Activated effector memory CD4-positive, alpha-beta T cell treated with Interleukin-2 at 50 U/mL for 16 hours (primary cell): ENCODE measurements at places on chromosomes 13 and 19.
A peak's percentile ranks its signal among the peaks of the same experiment; 100 is the strongest.

GRCh38 chr19:39157275-39157996 lies 31.9 kb downstream of the PAK4 start:
- no peak for DNase-seq

DNA sequence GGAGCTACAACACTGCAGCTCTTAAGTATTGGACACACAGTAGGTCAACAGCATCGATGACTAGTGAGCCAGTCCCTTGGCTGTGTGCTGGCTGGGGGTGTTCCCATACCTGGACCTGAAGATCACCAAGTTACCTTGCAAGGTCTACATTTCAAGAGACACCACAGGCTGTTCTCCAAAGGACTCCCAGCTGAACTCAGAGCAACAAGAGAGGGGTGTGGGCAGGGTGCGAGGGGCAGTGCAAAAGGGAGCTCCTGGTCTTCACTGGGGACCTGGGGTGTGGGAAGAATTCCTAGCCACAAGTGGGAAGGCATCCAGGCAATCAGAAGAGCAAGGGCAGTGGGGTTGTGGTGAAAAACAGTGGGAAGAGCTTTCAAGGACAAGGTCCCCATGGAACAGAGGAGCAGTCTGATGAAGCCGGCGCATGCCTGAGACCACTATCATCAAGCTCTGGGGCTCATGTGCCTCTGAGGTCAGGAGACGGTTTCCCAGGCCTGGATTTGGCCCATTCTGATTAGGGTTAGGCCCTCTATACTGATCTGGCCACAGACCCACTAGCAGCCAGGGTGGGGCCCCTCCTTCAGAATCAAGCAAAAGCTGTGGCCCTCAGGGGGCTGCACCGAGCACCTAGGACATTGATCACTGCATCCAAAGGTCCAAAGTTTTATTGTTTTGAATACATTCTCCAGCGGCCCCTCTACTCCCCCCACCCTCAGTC lies 4.7 kb upstream of the GSK3A start:
- DNase-seq: no peak

- DNase-seq: no peak
Observed at GRCh38 chr13:83007226-83007625, 875.0 kb downstream of the SLITRK1 start.

GRCh38 chr19:49520705-49521319 lies 7.0 kb upstream of the RCN3 start:
- DNase-seq: no peak

DNA sequence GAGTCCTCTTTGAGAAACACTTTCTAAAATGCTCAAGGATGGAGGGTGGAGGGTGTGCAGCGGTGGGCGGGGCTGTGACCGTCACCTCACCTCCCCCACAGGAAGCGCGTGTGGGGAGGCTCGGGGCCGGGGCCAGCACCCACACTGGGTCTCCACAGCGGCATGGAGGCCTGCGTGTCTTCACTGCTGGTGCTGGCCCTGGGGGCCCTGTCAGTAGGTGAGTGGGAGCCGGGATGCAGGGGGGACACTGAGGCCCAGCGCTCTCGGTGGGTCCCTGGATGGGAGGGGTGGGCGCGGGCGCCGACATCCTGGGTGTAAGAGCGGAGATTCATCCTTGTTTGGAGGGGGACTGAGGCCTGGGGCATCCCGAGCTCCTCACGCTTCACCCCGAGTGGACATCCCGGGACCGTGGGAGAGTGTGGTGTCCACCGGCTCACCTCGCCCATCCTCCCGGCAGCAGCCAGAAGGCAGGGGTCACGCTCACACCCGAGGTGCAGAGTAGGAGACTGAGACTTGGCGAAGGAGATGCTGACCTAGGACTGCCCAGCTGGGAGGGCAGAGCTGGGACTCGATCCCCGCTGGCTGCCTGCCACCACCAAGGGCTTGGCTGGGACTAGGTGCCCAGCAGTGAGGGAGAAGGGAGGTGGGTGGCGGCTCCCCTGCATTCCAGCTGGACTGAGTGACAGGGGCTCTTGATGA lies at the start of gene GZMM:
TSS of gene GZMM (plus strand) at position 144 of the 699 bp plus-strand sequence. CDS start at position 163, 19 bp downstream.
- peak; percentile 71 for DNase-seq

- no peak for DNase-seq
Observed at GRCh38 chr19:53311044-53311443, 22.5 kb upstream of the ZNF845 start.

DNA sequence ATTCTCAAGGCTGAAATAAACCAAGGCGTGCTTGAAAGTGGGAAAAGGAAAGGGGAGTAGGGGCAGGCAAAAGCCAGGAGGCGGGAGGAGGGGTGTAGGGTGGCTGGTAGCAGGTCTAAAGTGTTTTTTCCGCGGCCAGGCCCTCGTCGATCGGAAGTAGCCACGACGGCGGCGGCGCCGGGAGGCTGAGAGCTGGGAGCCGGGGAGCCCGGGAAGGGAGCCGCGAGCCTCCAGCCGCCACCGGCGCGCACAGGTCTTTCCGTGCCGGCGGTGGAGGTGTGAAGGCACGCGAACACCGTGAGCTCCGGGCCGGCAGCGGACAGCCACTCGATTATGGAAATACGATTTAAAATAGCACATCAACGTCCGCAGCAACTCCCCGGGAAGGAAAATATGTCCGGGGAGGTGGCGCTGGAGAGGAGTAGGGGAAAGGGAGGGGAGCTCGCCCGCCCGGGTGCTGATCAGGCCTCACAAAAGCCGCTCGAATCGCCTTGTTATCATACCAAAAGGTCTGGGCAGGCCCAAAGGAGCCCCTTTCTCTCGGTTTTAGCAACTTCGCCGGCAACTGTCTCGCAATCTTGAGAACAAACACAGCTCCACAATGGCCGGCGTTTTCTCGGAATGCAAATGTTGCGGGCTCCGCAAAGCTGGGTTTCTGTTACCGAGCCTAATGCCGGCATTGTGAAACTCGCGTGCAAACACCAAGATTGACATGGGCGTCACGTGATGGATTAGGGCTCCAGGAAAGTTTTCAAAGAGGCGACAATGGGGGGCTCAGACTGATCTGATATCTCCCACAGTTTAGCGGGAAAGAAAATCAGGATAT lies 2.9 kb upstream of the PCDH8 start:
- DNase-seq: no peak
